ENCODE measurements at places on chromosomes 1 and 21.

- DNase-seq, result no peak
Measured at GRCh38 chr1:79903321-79903720, 896.8 kb upstream of the ADGRL4 start.

DNA sequence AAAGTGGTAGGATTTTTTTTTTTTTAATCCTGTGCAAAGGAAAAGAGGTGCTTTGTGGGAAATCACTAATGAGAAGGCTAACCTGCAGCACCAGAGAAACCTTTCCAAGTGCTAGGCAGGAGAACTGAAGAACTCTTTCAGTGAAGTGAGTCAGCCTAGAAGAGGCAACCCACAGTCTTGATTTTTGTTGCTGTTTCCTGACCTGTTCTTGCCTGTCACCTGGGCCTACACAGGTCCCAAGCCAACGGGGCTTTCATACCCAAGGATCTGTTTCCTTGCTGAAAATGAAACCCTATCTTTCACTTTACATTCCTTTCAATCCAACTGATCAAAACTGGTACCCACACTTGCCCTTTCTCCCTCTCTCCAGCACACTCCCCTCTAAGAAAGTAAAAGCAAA is 7.1 kb upstream of the IKBKE start:
- no peak for DNase-seq

- no peak for DNase-seq
Measured at GRCh38 chr1:21285055-21285372, 5.2 kb downstream of the ECE1 start.

- no peak for DNase-seq
Measured at GRCh38 chr1:95888941-95889390, 655.0 kb downstream of the RWDD3 start.

DNA sequence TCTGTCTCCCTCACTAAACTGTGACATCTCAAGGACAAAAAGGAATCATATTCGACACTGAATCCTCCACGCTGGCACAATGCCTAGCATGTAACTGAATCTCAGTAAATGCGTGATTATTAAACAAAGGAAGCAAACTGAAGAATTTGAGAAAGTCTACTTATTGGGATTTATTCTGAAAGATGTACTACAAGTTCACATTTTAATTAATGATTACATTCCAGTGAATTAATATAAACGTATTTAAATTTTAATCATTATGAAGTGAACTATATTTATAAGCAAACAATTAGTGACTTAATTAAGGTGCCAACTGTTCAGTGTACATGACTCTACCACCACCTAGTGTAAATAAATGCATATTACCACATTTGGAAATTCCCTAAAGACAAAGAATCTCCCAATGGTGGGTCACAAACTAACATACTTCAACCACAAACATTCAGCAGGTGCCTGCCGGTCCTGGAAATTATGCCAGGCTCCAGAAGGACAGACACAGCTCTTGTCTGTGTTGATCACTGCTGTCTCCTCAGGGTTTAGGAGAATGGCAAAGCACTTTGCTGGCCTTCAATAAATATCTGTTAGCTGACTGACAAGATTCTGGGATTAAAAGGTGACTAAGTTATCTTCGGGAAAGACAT is 56.3 kb downstream of the SMYD3 start:
- no peak for DNase-seq

DNA sequence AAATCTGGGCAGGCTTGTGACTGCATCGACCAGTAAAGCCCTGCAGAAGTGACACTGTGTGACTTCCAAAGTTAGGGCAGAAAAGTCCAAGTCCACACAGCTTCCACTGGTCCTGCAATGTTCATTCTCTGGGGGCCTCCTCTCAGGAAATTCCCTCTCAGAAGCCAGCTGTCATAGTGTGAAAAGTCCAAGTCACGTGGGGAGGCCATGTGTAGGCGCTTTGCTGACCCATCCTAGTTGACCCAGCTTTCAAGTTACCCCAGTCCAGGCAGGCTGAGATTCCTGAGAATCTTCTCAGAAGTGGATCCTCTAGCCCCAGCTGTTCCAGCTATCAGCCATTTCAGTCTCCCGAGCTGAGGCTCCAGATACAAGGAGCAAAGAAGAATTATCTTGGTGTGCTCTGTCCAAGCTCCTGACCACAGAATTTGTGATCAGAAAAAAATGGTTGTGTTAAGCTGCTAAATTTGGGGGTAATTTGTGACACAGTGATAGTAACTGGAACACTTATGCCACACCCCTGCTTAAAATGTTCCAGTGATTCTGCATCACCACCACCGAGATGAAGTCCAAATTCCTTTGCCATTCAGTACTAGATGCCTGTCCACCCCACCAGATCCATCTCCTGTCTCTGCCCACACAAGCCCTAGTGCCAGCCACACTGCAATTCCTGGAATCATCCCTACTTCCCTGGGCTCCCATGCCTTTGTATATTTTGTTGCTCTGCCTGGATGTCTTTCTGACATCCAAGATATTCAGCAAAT is 2.5 kb upstream of the STUM start:
- no peak for DNase-seq

GRCh38 chr1:58574816-58575215 is 2.2 kb downstream of the TACSTD2 start:
- DNase-seq, result no peak

DNA sequence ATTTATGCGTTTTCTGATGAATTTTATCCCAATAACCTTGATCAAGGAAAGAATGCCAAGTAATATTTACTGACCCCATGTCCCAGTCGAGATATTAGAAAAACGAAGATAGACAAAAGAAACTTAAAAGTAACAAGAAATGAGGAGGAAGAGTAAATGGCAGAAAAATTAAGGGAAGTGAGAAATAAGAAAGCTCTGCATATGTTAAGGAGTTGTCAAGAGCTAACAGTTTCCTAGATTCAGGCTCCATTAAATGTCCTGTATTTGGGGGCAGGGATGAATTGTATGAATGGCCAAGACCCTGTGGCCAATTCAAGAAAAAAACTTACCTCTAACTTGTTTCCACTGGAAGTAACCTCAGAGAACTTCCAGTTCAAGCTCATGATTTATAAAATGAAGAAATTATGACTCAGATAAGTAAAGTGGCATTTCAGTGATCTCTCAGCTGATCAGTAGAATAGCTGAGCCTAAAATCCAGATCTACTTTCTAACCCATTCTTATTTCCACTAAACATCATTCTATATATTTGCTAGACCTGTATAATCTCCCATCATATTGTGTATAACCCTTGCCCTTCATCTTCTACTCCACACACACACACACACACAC is 73.2 kb downstream of the ZC3H11B start:
- no peak for DNase-seq

GRCh38 chr1:67407498-67407897 is 22.7 kb downstream of the SERBP1 start:
- DNase-seq, result no peak

- DNase-seq, result no peak
Measured at GRCh38 chr1:115059316-115059715, 29.7 kb downstream of the TSHB start.

GRCh38 chr21:17454315-17455027 is 58.4 kb upstream of the CXADR start:
- DNase-seq, result no peak

DNA sequence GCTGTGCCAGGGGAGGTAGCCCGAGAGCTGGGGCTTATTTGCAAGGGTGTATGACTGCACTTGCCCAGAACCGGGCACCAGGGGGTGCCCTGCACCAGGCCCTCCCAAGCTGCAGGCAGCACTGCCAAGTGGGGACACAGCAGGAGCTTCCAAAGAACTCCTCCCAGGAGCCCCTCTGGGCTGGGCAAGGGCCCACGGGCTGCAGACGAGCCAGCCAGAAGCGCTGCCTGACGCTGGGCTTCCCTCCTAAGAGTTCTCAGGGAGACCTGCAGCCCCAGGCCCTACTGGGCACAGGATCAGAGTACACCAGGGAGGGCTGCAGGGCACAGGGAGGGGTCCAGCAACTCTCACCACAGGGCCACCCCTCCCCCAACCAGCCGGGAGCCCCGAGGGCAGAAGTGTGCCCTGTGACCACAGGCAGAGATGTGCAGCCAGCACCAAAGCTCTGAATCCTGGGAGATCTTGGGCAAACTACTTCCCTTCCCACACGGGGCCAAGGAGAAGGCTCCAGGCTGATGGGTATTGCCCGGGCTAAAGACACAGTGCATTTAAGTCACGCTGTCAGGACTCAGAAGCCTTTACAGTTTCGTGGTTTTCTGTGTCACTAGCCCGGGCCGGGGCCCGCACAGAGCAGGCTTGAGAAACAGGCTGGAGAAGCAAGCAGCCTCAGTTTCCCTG is 63.4 kb downstream of the KCNAB2 start:
- DNase-seq, result no peak

DNA sequence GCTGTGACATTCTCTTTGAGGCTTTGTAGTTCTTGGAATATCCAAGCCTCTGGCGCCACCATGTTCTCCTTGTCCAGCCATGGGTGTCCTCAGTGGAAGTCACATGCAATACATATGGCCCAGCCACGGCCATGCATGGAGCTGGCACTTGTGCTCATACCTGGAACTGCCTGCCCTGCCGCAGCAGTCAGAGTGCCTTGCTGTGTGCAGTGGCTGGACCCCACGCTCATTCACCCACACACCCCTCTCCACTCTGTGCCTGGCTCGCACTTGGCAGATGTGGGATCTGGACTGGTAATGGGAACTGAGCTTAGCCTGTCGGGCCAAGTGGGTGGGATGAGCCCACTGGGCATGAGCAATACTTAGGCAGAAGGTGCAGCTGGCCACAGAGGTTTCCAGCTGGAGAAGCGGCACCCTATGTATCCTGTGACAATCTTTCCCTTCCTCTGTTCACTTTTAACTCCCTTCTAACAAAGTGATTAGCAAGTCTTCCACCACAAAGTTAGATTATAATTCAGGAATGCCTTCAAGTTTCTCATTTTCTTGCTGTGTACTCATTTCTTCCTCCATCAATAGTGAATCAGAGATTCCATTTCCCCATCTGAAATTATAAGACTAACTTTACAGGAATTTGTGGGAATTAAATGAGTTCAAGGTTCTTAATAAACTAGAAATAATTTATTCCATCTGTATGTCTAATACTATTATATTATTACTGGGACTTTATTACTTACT is 351.6 kb upstream of the NCAM2 start:
- no peak for DNase-seq

- no peak for DNase-seq
Measured at GRCh38 chr1:223680188-223680587, 14.7 kb upstream of the CAPN8 start.

DNA sequence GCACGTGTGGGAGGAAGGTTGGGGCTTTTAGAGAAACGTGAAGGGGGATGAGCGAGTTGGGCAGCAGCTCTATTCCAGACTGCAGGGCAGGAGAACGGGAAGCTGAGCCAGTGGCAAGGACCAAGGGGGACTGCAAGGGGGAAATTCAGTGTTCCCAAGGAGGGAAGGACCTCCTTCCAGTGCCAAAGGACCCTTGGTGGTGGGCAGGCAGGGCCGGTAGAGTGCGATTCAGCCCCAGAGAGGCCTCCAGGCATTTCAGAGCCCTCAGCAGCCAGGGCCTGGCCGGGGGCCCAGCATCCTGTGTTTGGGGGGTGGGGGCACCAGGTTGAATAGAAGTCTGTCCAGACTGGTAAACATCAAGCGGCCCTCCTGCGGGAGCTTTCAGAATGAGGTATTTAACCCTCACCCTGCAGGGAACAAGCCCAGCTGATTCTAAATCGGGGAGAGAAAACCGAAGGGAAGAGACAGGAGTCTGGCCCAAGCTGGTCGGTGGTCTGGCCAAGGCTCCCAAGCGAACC is 2.3 kb downstream of the COL9A2 start:
- DNase-seq, result no peak

DNA sequence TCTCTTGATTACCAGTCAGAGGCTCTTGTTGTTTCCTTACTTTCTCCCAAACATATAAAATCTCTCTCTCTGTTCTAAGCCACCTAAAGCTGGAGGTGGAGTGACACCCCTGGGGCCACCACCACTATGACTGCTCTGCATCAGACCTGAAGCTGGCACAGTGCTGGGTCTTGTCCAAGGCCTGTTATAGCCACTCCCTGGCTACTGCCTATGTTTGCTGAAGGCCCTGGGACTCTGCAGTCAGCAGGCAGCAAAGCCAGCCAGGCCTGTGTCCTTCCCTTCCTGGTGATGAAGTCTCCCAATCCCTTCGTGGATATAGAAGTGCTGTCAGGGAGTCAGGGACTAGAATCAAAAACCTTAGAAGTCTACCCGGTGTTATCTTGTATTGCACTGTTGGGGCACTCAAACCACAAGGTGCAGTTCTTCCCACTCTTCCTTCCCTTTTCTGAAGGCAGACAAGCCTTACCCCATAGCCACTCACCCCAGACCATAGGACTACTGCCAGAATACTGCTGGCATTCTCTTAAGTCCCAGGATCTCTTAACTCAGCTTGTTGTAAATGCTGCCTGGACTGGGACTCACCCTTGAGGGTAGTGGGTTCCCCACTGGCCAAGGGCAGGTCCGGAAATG is 103.1 kb downstream of the RPS6KC1 start:
- no peak for DNase-seq

DNA sequence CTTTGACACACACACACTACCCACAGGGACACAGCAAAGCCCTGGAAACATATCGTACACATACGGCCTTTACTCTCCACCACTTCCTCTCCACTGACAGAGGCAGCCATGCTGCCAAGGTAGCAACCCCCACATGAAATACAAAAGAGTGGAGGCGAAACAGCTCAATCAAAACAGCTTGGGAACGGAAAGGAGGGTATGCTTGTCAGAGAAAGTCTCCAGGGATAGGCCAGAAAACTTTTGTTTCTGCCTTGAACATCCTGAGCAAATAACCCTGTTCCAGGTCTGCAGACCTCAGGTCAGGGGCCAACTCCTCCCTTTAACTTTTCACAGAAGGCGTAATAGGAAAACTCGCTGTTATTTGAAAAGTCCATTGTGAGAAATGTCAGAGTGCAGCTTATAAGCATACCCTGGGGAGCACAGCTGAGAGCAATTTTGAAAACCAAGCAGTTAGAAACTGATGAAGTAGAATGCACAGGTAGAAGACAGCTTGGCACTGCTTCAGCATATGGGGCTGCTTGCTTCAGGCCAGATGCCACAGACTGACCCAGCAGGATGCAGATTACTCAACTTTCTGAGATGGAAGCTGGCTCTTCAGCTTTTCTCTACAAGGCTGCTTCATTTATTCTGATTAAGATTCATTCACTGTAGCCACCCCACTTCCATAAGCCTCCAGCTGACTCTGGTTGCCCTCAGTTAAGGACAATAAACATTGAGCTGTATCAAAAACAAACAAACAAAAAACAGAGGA is 18.0 kb downstream of the KIAA0319L start:
- DNase-seq, result no peak

- DNase-seq, result no peak
Measured at GRCh38 chr1:233379869-233380438, 52.4 kb downstream of the MAP3K21 start.

GRCh38 chr1:41870076-41870562 is 48.6 kb downstream of the HIVEP3 start:
- no peak for DNase-seq

- no peak for DNase-seq
Measured at GRCh38 chr1:101444381-101444780, 207.6 kb downstream of the S1PR1 start.

DNA sequence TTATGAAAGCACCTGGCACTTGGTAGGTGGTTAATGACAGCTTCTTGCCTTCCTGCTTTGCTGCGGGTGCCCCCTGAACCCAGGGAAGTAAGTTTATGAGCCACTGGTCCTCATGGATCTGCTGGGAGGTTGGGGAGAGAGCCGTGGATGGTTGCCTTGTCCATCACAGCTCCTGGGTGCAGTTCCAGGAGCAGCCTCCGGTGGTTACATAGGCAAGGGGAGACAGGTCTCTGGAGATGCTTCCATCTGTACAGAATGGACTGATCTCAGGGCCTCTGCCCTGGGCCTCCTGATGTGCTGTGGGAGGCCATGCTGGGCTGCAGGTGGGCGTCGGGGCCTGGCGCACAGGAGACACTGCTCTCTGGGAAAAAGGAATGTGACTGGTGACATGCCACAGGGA is 31.6 kb upstream of the ARHGEF10L start:
- DNase-seq, result no peak

Measured in stimulated activated CD4-positive, alpha-beta T cell treated with anti-CD3 and anti-CD28 coated beads, TNF-alpha, amount 100 ng/mL, for 4 hours (primary cell).